ENCODE measurements at places on chromosomes 5 and 9.

- no peak for DNase-seq
Observed at GRCh38 chr9:76245518-76245917, 148.7 kb downstream of the RFK start.

- no peak for DNase-seq
Observed at GRCh38 chr5:23756779-23757178, 249.4 kb downstream of the PRDM9 start.

DNA sequence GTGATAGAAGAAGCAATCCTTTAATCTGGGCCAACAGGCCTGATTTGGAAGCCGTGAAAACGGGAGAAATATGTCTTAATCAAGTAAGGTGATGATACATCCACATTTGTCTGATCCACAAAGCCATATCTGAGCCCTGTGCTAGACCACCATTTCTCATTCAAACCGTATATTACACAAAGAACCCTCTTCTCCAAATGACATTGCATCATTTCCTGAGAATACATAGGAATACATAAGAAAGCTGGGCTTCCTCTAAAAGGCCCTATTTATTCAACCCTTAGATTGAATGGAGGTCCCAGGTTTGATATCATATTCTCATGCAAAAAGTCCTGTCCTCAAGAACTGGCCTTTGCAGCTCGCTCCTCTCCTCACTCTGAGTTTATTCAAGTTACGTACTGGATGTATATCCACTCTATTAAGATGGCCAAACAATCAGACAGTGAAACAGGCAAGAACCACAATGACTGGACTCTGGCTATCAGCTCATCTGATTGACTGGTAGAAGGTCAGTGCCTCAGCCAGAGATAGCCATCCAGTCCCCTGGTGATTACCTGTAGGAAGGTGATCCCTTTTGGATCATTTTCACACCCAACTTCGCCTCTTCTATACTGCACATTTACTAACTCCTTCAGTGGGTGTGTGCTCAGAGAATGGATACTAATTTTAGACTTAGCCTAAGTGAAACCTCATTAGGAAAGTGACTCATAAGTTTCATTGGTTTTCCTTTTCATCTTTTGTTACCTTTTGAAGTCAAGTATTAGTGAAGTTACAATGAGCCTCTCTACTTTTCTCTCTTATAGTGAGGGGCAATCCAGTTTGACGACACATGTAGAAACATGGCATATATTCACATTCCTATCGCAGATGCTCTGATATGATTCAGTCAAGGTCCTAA is 167.6 kb upstream of the WWC1 start:
- DNase-seq: no peak

DNA sequence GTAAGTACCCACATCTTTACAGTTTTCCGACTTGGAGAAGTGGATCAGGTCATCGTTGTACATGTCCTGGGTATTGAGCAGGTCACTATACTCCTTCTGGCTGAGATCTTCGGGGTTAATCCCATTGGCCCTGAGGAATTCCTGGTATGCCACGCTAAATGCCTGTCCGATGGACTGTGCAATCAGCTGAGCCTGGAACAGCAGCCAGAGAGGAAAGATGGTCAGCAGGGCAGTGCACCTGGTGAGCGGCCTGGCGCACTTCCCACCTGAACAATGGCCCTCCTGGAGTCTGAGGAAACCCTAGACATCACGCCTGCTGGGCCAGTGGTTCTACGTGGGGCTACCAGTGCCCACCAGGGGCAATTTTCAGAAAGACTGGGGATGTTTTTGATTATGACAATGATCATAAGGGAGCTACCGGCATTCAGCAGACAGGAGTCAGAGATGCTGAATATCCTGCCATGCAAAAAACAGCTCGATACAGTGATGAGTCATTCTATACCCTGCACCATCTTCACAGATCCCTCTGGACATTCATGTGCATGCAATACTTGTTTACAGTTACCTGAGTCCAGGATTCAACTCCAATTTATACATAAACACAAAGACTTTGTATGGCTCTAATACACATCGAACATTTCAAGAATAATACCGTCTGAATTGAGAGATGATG is 127.2 kb downstream of the ENTREP1 start:
- no peak for DNase-seq

DNA sequence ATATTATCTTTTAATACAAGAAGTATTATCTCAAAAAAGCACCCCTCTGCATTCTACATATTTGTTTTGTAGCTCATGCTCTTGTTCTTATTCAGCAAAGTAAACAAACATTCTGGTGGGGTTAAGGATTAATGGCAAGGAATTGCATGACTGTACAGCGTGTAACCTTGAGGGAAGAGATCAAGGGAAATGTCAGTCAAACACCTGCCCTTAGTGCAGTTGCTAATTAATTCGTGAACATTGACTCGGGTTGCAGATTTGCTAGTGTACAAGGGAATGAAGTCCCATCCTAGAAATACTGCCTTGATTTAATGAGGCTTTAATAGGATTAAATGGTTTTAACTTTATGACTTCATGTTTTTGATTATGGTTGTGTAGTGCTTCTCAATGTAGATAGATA is 1758.1 kb downstream of the MAT2B start:
- no peak for DNase-seq

DNA sequence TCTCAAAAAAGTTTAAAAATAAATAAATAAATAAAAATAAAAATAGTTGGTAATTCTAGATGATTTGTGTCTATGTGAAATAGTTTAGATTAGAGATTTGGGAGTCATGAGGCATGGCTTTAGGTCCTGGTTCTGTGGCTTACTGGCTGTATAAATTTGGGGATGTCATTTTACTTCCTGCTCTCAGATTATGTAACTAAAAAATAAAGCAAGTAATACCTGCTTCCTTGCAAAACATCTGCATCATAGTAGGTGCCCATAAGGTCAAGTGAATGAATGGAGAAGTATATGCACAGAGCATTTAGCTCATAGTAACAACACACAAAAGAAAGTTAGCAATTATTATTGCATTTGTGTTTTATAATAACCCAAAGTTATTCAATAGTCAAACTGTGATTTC is 287.7 kb upstream of the TLE4 start:
- DNase-seq: no peak

- no peak for DNase-seq
Observed at GRCh38 chr5:33558489-33558888, 117.7 kb downstream of the TARS1 start.

DNA sequence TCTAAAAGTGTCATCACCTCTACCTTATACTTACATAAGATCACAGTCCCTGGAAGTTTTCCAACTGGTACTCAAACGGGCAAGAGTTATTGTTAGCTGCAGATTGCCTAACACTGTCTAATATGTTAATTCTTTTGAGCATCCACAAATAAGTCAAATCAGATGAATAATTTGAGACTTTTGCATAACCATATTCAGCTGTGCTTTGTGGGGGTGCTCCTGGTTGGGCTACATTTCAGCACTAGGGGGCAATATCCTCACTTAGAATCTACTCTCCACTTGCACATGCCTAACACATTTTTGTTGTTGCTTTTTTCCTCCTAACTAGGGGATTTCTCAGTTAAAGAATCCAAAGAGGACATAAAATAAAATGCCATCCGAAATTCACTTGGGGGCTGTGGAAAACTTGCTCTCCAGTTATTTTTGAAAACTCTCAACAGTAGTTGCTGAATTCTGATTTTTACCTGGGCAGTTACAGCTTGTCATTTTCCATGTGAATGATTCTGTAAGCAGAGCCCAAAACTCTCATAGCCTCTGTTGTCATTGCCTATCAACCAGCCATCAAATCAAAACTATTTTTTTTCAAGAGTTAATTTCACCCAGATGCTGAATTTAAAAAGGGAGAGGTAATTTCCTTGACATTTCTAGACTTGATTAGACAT is 71.5 kb downstream of the TRIM36 start:
- no peak for DNase-seq

GRCh38 chr5:73282383-73282782 is 109.4 kb downstream of the TMEM174 start:
- no peak for DNase-seq

GRCh38 chr5:170584450-170585058 is 80.7 kb downstream of the KCNIP1 start:
- DNase-seq: no peak

DNA sequence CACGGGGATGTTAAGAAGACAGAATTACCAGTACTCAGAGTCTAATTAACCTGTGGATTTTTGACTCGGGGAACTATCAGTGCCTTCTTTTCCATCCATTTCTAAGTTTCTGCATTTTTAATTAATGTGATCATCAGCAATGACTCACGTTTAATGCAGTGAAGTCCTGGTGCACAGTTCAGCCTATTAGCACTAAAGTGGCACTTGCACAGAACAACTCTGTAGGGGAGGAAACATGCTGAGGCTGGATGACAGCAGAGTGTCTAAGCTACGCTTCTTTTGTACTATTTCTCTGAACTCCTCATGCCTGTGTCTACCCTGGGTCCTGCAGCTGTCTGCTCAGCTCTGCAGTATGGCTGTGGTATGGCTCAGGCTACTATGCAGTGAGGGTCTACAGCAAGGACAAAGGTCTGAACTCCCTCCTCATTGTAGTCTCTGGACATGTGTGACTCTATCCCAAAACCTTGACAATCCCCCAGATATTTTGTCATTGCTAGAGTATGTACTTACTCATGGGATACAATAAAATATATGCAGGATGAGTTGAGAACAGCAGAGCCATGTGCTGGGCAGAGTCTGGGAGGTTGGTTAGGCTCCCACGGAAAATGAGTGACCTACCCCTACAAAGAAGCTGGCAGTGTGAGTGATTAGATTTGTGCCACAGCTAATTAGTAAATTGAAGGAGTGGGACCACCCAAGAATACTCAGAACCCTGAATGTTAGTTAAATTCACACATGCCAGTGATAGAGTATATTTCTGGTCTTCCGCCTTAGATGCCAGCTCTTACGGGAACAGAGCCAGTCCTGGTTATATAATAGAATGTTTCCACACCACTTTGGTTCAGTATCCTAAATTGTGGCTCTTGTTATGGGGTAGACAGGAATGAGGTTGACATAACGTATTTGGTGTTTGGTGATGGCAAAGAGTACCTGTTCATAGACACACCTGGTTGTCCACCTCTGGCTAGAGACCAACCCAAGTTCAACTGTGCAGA is 148.0 kb downstream of the GHR start:
- DNase-seq: no peak

DNA sequence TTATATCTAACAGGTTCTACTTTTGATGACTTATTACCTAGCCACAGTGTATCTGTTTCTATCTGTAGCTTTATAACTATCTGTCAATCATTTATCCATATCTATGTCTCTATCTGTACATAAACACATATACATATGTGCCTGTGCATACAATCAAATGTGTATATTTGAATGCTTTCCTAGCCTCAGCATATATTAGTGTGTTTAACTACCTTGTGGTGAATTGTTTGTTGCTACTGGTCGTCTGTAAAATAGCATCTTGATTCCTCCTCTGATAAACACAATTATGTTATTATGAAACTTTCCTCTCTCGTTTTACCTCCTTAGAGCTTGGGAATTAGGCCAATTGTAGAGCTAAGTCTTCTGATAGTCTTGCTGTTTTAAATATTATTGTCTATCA is 44.4 kb downstream of the PARP8 start:
- DNase-seq: no peak

DNA sequence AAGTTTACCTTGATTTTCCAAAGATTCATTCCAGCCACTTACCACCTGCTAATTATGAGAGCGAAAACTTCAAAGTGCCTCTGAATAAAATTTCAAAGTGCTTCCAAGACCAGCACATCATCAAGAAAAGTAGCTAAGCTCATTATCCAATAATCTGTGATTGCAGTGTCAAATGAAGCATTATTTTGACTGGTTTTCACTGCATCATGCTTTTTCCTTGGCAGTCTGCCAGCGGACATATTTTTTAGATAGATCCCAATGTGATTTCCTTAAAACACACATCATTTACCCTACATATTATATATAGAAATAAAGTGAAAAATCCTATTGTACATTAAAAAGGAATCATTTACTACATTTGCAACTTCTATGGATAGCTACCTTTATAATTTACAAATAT is 508.6 kb upstream of the FAM174A start:
- no peak for DNase-seq

- no peak for DNase-seq
Observed at GRCh38 chr5:67910546-67910945, 305.0 kb upstream of the PIK3R1 start.

DNA sequence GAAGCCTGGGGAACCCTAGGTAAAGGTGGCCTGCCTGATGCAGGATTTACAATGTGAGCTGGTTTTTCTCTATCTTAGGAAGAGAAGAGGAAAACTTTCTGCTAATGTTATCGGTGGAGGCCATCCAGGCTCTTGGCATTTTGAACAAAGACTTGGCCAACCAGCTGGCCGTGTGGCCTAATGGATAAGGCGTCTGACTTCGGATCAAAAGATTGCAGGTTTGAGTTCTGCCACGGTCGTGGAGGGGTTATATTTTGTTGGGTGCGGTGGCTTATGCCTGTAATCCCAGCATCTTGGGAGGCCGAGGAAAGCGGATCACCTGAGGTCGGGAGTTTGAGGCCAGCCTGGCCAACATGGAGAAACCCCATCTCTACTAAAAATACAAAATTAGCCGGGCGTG is 9.6 kb downstream of the C9orf152 start:
- no peak for DNase-seq

DNA sequence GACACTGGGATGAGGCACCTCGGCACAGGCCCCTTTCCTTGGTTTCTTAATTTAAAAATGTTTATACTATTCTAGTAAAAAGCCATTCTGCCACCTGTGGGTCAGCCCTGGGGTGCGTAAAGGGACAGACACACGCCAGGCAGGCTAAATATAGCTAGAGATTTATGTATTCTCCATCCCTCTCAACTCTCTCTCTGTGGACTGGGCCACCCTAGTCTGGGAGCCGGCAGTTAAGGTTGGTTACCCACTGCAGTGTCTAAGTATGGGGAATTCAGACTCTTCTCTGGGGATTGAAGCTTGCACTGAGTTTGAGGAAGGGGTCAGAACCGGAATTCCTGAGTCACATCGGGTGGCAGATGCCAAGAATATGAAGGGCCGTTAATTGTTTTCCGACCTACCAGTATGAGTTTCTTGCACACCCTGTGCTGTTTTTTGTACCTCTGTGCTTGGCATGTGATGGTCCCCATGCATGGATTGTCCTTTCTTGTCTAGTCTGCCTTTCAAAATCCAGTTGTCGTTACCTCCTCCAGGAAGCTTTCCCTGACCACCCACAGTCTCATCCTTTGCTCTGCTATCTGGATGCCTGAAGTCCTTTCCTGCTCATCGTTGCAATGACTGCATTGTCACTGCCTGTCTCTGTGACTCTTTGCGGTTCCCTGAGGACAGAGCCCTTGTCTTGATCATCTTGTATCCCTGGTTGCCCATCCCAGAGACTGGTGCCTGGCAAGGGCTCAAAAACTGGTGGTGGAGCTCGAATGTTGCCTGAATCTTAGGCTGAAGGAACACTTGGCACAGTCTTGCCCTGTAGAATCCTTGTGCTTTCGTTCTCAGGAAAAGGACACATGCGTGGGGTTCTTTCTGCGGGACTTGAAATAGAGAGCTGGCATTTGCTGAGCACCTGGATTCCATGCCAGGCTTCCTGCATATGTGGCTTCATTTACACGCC is 2.1 kb downstream of the NEURL1B start:
- no peak for DNase-seq

DNA sequence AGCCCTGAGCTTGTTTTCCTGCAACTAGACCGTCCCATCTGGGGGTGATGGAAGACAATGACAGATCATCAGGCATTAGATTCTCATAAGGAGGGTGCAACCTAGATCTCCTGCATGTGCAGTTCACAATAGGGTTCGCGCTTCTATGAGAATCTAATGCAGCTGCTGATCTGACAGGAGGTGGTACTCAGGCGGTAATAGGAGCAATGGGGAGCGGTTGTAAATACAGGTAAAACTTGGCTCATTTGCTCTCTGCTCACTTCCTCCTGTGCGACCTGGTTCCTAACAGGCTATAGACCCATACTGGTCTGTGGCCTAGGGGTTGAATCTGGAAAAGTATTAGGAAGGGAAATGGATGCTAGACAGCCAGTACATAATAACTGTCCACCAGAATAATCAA is 39.7 kb downstream of the PTTG1 start:
- DNase-seq: no peak

All from stimulated activated CD8-positive, alpha-beta memory T cell treated with anti-CD3 and anti-CD28 coated beads, Interleukin-15, amount 100 ng/mL, for 4 hours (primary cell).